ENCODE measurements at places on chromosomes 5 and 9.

DNA sequence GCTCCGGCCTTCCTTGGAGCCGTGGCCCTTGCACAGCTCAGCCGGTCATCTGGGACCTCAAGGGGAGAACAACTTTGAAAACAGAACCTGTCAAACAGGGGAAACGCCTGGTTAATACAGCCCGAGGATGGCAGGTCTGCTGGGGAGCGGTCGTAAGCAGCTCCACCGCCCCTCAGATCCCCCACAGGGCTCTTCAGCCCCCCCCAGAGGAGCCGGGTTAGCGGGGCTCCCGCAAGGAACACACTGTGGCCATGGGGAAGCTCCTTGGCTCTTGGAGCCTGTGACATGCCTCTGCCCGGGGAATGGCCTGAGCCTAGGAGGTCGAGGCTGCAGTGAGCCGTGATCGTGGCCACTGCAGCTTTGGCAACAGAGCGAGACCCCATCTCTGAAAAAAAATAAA, 6.8 kb downstream of the TMEM250 start:
- DNase-seq, result no peak

DNA sequence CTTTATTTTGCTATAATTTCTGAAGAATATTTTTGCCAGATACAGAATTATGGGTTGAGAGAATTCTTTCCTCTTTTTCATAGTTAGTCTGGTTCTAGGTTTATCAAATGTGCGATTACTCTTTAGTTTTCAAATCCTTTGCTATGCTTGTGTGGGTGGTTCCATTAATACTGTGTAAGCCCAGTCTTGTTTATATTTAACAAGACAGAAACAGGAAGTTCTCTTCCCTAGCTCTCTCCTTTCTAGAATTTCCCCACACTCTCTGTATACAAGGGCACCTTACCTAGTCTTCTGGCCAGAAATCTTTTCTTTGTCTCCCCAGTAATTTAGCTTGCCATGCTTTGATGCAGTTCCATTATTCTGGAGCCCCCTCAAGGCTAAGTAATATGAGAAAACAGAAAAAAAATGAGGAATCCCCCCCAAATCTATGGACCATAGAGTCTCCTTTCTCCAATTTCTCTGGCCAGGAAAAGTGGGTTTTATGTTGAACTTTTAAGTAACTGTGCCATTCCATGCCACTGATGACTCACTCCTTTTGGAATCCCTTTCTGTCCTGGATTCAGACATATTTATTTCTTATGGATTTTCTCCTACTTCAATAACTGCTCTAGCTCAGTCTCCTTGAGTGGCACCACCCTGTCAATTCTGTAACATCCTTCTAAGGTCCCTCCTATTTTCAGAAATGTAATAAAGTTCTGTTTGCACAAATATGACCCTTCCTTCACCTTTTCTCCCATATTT, 1714.1 kb downstream of the EFNA5 start:
- DNase-seq, result no peak

GRCh38 chr5:115854139-115854538, 12.4 kb downstream of the AP3S1 start:
- no peak for DNase-seq

GRCh38 chr5:93886098-93886806, 144.9 kb upstream of the POU5F2 start:
- no peak for DNase-seq

- no peak for DNase-seq
Observed at GRCh38 chr5:7882926-7883325, 14.0 kb downstream of the MTRR start.
